ENCODE measurements at places on chromosomes 2 and 18.

- peak; percentile 2 for DNase-seq
These were observed 662.2 kb downstream of the XIRP2 start for GRCh38 chr2:167550448-167550847.

- no peak for DNase-seq
These were observed 900.1 kb downstream of the MBD2 start for GRCh38 chr18:53324353-53324752.

- DNase-seq = no peak
These were observed 76.3 kb downstream of the STPG4 start for GRCh38 chr2:47078541-47079482.

GRCh38 chr2:145757503-145758246 is 1237.8 kb upstream of the ZEB2 start:
- DNase-seq = no peak

DNA sequence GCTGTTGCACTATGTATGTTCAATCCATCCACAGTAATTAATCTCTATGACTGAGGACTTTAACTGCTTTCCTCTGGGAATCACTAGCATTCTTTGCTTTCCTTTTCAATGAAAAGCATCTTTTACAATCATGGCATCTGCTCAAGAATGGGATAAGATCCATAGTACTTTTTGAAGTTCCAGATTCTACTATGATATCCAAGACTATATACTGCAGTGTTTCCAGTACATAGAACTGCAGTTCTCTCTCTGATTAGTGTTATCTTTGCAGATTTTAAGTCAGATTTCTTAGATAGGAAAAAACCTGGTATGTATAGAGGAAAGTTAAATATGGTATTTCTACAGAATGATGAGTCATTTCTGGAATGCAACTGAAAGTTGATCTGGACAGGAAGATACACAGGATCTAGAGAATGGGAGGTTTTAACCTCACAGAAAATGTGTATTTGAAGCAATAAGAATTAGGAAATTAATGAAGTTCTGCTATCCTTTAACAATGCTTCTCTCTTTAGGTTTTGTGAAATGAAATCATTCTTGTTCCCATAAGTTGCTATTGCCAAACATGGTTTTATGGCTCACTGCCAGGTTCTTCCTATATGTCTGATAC is 670.7 kb downstream of the ERBB4 start:
- no peak for DNase-seq

DNA sequence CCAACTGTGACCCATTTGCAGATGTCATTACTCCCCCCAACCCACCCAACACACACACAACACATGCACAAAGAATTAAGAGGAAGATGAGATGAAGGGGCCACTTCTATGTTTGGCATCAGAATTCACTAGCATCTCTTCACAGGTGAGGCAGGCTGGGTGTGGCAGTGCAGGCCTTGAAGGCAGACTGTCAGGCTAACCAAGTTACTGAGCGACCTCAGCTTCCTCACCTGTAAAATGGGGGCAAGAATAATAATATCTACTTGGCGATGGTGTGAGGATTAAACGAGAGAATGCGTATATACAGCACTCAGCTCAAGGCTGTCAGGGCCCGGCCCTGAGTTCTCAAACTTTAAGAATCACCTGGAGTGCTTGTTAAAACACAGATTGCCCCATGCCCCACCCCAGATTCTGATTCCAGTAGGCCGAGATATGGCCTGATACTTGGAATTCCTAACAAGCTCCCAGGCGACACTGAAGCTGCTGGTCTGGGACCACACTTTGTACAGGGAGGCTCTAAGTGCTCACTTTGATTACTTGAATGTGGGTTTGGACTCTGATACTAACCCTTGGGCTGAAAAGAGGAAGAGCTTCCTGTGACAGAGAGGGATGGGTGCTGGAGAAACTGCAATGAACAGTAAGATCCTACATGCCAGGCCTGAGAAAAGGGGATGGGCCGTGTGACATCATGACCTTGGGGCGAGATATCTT is 1.1 kb downstream of the ACTG2 start:
- DNase-seq = no peak

DNA sequence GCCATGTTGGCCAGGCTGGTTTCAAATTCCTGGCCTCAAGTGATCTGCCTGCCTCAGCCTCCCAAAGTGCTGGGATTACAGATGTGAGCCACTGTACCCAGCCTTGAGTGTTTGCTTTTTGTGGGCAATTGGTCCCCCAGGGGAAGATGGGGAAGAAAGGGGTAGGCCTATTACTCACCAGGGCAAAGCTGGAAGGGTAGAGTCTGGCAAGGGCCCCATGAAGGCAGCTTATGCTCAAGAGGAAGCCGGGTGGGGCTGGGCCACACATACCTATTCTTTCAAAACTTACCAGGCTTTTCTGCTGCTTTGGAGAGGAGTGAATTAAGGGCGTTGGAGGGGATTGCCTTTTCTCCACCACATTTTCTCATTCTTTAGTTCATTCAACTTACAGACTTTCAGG is 24.5 kb upstream of the CD28 start:
- no peak for DNase-seq

DNA sequence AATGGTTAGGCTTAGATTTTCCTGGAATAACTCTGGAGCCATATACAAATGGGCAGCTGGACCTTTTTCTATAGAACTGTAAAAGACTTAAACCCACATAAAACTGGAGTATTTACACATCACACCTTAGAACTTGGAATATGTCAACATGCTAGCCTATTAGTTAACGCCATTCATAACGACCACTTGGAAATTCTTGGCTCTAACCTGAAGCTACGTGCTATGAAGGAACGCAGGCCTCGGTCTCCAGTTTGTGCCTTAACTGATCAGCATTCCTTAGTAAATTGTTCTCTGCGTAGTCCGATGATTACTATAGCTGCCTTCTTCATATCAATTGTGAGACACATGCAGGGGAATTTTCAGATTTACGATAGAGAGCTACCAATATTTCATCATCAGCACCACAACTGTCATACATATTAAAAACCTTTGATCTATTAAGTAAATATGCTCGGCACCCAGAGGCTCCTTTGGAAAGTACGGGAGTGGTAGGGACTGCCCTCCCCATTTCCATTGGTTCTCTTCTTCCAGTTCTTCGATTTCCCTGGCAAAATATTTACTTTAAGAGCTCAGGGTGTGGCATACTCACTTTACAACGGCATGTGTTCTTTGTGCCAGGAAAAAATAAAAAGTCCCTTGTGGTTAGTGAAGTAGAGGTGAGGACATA is 17.5 kb upstream of the CCL20 start:
- peak; percentile 26 for DNase-seq

DNA sequence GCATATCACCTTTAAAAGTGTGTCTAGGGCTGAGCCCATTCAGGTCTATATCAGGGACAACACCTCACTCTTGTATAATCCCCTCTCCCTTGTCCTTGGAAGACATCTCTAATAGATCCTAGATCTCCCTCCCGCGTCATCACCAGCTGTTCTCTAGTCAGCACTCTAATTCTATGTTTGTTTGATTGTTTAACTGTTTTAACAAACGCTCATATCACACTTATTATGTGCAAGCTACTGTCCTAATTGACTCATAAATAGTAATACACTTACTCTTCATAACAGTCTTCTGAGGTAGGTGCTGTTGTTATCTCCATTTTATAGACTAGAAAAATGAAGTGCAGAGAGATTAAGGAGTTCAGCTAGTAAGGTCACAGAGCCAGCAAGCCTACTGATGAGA is 1.6 kb upstream of the ERMN start:
- no peak for DNase-seq

DNA sequence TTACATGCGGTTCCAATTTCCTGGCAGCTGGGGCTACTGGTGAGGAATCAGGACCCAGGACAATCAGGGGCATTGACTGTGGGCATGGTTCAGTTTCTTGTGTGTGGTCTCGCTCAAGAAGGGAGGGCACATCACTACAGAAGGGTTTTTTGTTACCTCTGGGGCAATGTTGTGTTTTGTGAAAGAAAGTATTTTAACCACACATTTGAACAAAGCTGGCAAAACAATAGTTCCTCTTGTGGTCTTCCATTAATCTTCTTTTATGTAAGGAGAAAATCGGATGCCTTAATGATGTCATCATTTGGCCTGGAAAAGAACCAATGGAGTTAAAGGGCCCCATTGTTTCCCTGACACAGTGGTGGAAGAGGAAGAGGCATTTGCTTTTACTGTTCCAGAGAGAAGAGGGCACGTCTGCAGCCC is 197.4 kb downstream of the SH3BP4 start:
- no peak for DNase-seq

- DNase-seq = peak; percentile 66
These were observed 39.9 kb downstream of the STK17B start for GRCh38 chr2:196131384-196131937.

DNA sequence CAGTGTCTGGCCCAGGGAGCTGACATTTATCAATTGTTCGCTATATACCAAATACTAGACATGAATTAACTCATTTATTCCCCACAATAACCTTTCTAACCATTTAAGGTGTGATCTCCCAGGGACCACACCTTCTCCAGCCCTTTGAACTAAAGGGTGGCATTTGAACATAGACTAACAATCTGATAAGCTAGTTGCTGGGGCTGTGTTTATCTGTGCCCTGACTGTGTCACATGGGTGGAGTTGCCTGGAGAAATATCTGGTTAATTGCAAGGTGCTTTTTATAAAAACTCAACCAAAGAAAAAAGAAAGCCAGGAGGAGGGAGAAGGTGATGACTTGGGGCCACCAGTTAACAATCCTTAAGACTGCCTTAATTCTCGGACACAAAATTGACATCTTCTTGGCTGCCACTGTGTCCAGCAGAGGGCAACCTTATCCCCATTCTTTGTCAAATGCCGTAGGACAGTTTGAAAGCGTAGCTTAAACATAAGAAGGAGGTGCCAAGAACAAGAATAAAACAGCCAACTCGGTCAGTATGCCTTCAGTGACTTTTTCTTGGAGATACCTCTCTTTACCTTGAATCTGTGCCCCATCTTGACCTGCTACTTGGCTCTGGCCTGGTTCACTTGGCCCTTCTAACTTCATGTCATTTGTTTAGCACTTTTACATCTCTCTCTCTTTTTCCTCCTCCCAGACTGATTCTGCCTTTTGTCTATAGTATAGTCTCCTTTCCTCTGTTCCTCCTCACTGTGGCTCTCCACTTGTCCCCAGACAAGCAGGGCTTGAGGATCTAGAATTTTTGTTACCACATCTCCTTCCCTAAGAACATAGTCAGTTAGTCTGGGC is 183.4 kb downstream of the MYO3B start:
- DNase-seq = peak; percentile 64

DNA sequence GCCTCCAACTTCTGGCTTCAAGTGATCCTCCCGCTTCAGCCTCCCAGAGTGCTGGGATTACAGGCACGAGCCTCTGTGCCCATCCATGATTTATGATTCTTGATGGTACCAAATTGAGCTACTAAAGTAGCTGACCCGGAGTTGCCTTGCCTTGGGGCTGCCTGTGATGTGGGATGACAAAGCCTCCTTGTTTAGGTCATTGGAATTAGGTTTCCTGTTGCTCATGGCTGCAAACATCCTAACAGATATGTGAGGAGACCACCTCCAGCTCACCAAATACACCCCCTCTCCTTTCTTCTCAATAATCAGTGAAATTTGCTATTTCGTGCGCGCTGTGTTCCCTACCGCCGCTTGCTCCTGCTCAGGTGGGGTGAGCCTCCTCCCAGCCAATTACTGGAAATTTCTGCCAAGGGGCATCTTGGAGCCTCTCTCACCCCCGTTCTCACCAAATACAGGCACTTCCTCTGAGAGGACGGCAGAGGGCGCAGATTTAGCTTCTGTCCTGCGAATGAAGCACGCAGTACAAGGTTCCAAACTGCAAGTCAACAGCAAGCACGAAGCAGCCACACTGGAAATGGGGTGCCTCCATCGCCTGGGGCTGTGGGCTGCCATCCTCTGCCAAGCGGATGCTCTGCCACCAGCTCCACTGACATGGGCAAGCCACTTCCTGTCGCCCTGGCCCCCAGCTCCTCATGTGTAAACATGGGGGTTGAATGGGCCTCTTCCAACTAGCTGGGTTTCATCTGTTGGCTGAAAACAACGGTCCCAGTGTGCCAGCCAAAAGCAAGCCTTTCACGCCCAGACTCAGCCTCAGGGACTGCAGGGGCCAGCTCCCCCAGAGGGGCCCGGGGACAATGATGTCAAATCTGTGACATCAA is 71.7 kb downstream of the NCAPH start:
- DNase-seq = peak; percentile 80

- DNase-seq = peak; percentile 62
These were observed 84.6 kb downstream of the NRP2 start for GRCh38 chr2:205766779-205767359.

DNA sequence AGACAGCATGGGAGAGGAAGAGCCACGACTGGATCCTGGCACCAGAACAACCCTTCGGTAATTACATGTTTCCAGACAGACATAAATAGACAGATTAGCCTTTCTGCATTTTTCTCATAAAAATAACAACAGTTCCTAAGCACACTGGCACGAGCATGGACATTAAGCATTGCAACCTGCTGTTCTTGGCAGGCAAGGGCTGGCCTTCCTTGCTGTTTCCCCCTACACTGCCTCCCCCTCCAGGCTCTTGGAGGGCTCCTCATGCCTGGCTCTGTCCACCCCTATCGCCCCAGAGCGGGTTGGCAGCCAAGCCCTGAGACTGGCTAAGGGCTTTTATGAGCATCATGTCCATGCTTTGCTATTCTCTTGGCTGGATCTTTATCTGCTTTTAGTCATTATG is 89.6 kb downstream of the TTC32 start:
- DNase-seq = no peak

DNA sequence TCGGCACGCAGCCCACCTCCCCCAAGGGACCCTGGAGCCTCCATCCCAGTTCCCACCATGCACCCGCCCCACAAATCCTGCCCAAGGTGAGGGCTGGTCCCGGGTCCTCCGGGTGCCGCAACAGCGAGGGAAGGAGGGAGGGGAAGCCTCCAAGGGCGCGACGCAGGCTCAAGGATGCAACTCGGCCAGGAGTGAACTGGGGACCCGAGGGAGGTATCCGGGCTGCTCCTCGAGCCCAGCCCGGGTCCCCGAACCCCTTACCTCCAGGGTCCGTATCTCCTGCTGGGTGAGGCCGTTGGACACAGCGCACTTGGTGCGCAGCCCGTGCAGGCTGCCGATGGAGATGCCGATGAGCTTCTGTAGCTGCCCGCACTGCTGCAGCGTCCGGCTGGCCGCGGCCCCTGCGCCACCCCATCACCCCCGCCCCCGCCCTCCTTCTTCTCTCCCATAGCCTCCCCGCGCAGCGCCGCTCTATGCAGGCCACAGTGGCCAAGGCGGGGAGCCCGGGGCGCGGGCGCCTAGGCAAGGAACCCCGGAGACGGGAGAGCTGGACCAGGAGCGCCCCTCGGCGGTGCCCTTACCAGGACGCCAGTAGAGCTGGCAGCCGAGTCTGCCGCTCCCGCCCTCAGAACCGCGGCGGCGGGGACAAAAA is 124.1 kb downstream of the ANKRD30BL start:
- no peak for DNase-seq

- no peak for DNase-seq
These were observed 27.4 kb downstream of the ASB18 start for GRCh38 chr2:236236559-236237452.

GRCh38 chr2:159942146-159942545 is 120.3 kb downstream of the PLA2R1 start:
- no peak for DNase-seq

GRCh38 chr2:18891600-18892345 is 302.4 kb upstream of the NT5C1B start:
- DNase-seq = no peak

Data from A549 (cell line).